Spleen (tissue), 13 donors: ENCODE measurements at places on chromosomes 6 and 20. TPM values are rescaled to one million over a fixed set of nuclear protein-coding genes. Genes with fewer than 3 reads are reported as not detected.

- no peak for DNase-seq
These were observed 347.8 kb upstream of the PLCB4 start for GRCh38 chr20:8721098-8721497.

The DHX35 gene
- 15.9 TPM for total RNA-seq

The FAM162B gene
- total RNA-seq: not detected

The CST4 gene
- not detected for total RNA-seq

- DNase-seq: no peak
These were observed 47.1 kb upstream of the GATA5 start for GRCh38 chr20:62522748-62523396.

The FAM184A gene
- total RNA-seq: 0.66 TPM

- DNase-seq: peak; percentile 88
These were observed 42.8 kb upstream of the TAF8 start for GRCh38 chr6:42007286-42008137.

The TMC2 gene
- total RNA-seq: 0.32 TPM

The NOP56 gene
- total RNA-seq: 140 TPM

DNA sequence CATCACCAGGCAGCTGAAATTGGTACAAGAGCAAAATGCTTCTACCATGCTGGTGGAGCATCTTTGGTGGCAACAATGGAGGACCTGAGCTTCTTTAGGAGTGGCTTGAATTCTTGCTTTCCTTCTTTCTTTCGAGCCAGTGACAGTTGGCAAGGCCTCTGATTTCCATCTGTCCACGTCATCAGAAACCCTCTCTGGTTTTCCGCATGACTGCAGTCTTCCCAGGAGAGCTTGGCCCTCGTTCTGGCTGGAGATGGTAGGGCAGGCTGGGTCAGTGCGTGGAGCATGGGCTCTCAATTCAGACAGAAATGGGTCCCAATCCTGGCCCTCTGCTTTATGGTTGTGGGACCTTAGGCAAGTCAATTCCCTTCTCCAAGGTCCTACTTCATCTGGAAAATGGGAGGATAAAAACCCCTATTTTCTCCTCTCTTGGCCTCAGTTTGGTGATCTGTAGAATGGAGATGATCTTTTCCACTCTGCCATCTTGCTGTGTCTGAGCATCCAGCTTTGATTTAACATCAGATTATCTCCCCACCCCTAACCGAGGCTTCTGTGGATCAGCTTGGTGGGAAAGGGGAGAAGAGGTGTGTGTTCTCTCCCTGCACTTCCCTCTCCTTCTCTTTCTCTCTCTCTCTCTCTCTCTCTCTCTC is 3.6 kb upstream of the BPIFB1 start:
- DNase-seq: no peak

- DNase-seq: no peak
These were observed 49.5 kb downstream of the DLGAP4 start for GRCh38 chr20:36355469-36356171.

The RNF182 gene
- 0.30 TPM for total RNA-seq

DNA sequence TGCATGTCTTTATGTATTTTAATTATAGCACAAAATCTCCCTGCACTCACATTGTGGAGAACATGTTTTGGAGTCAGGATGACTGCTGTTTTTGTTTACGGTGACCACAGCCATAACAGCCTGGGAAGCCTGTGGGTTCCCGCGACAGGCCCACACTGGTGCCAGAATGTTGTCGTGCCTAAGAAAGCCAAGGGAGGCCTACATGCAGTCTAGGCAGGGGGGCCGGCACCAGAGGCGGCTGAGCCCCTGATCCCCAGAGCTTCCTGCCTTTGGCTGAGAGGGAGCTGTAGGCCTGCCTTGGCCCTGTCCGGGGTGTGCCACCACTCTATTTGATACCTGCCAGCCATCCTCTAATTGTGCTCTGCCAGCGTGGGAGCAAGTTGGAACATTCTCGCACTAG is 46.7 kb downstream of the TBC1D7 start:
- no peak for DNase-seq

GRCh38 chr20:25297141-25297905 is 49.4 kb downstream of the PYGB start:
- no peak for DNase-seq

The VEGFA gene
- 246 TPM for total RNA-seq

The UST gene
- total RNA-seq: 18.8 TPM

DNA sequence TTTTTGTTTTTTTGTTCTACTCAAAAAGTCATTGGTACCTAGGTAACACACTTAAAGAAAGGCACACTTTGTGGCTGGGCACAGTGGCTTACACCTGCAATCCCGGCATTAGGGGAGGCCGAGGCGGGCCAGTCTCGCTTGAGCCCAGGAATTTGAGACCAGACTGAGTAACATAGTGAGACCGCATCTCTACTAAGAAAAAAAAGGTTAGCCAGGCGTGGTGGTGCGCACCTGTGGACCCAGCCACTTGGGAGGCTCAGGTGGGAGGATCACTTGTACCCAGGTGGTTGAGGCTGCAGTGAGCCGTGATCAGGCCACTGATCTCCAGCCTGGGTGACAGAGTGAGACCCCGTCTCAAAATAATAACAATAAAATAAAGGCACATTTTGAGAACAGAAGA is 67.4 kb upstream of the BHLHE23 start:
- peak; percentile 27 for DNase-seq

GRCh38 chr6:54031169-54031568 is 80.1 kb upstream of the MLIP start:
- no peak for DNase-seq

DNA sequence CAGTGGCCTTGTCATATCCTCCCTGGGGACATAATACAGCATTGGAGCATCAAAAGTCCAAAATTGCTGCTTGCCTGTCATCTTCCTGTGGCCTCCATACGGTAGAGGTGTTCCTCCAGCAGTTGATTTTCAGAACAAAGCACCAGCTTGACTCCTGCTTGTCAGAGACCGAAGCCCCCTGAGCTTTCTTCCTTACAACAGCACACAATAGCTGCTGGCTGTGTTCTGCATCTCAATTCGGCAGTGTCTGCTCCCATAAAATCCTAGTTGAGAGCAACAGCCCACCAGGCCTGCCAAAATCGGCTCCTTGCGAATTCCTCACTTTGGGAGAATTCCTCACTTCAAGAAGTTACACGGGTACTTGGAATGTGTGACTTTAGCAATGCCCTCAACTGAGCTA is 372.9 kb downstream of the SAMD5 start:
- no peak for DNase-seq

The NFATC2 gene
- total RNA-seq: 42.1 TPM

The FITM2 gene
- 4.4 TPM for total RNA-seq

The SSTR4 gene
- total RNA-seq: not detected

- DNase-seq: no peak
These were observed 304.0 kb downstream of the TSHZ2 start for GRCh38 chr20:53276143-53276542.

The NQO2 gene
- 55.1 TPM for total RNA-seq

The EGFL8 gene
- 4.4 TPM for total RNA-seq

DNA sequence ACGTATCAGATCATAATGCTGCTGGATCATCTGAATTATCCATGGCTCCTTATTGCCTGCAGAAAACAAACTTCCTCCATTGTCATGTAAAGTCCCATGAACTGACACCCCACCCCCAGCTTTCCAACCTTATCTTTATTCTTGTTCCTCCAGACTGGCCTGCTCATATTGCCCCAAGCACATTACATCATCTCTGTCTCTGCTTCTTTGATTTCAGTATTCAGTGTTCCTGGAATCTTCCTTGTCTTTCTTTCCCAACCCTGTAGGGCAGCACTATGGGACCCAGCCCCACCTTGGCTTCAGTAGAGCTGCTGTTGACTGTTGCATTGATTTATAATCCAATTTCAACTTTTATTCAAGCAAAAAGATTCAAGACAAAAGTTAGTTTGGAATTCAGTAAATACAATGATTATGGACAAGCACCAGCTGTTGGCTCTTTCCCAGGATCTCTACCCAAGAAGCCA is 187.5 kb upstream of the ECI2 start:
- no peak for DNase-seq

GRCh38 chr6:149897015-149897697 is 757 bp downstream of the RAET1E start:
- peak; percentile 69 for DNase-seq

GRCh38 chr6:148548749-148549140 is 198.1 kb upstream of the UST start:
- no peak for DNase-seq

The TRIM31 gene
- total RNA-seq: not detected

DNA sequence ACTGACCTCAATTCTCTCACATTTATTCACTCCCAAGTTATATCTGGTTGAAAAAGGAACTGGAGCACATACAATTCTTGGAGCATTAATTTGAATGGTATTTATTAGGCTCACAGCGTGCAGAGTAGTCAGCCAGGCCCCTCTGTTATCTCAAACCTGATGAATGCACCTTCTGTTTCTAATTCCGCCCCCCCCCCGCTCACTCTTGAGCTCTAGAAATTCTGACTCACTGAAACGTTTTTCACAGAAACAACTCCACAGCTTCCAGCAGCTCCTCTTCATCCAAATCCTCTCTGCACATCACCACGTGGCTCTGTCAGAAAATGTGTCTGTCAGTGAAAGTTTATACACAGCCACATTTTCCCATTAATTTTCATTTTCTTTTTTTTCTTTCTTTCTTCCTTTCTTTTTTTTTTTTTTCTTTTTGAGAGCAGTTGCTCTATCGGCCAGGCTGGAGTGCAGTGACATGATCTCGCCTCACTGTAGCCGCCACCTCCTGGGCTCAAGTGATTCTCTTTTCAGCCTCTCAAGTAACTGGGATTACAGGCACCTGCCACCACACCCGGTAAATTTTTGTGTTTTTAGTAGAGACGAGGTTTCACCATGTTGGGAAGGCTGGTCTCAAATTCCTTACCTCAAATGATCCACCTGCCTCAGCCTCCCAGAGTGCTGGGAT is 109.4 kb downstream of the TBXT start:
- DNase-seq: no peak

The GDAP1L1 gene
- not detected for total RNA-seq

- no peak for DNase-seq
These were observed 96.3 kb upstream of the ZBTB24 start for GRCh38 chr6:109579361-109579760.

The L3MBTL3 gene
- 18.1 TPM for total RNA-seq

- no peak for DNase-seq
These were observed 48.1 kb downstream of the CNKSR3 start for GRCh38 chr6:154462425-154462824.

The PNLDC1 gene
- total RNA-seq: not detected
